Left renal cortex interstitium (tissue), 4 donors: ENCODE measurements at places on chromosomes 2 and 18. TPM values are rescaled to one million over a fixed set of nuclear protein-coding genes. Genes with fewer than 3 reads are reported as not detected.

The ABCB11 gene
- 0.27 TPM for polyA plus RNA-seq

GRCh38 chr2:21924640-21925285 lies 801.0 kb downstream of the TDRD15 start:
- DNase-seq = no peak

The CAPG gene
- polyA plus RNA-seq = 144 TPM

DNA sequence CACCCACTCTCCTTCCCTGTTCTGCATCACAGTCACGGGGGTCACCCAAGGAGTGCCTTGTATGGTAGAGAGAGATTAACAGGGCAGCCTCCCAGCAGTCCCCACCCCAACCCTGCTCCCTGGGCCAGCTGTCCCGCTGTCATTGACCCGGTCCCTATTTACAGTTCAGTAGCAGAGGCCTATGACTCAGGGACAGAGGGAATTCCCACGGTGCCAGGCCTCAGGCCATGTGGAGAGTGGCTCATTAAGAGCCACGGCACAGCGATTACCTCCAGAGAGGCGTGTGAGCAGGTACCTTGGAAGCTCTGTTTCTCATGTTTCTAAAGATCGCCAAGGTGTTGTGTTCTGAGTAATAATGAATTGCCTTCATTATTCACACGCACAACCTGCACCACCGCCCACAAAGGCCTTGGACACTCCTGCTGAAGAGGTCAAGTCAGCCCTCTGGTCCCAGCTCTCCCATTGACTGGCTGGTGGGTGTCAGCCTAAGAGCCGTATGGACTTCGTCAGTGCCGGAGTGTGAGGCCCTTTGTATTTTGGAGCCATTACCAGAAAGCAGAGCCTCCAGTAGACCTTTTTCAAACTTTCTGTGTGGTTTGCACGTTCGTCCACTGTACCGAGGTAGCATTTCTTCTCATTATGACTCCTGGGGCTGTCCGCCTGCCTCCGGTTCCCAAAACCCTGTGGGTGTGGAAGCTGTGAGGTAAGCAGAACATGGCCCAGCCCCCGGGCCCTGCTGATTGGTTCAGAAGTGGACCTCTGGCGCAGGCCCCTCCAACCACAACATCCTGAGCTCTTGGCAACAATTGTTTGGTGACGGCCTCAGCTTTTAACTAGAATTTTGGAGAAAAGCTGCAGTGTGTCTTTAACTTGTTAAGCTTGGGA lies 47.0 kb downstream of the SERTAD2 start:
- no peak for DNase-seq

DNA sequence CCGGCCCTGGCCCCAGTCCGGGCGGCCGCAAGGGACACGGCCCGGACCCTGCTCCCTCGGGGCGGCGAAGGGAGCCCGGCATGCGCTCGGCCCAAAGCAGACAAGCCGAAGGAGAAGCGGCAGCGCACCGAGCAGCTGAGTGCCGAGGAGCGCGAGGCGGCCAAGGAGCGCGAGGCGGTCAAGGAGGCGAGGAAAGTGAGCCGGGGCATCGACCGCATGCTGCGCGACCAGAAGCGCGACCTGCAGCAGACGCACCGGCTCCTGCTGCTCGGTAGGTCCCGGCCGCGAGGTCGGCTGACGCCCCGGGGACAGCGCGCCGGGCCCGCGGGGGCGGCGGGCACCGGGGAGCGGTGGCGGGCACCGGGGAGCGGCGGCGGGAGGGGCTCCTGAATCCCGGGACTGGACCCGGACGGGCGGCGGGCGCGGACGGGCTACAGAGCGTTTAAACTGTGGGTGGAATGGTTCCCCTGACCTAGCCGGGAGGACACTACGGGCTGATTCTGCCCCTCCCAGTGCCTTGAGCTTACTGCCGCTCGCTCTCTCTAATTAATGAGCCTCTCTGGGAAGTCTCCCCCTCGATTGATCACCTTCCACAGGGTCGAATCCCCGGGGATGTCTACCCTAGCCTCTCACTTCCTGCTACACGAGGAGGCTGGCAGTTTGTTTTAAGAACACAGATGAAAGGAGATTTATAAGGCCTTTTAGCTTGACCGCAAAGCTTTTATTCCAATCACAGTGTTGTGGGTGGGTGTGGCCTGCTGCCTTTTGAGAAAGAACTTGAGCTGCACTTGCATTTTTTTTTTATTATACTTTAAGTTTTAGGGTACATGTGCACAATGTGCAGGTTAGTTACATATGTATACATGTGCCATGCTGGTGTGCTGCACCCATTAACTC lies 853 bp downstream of the GNAL start:
- no peak for DNase-seq

The AQP12A gene
- 0.57 TPM for polyA plus RNA-seq

The NEU2 gene
- not detected for polyA plus RNA-seq

The RNMT gene
- polyA plus RNA-seq = 52.5 TPM

The DSG4 gene
- polyA plus RNA-seq = not detected

GRCh38 chr2:72984172-72984671 lies 66.9 kb downstream of the EMX1 start:
- peak; percentile 17 for DNase-seq

DNA sequence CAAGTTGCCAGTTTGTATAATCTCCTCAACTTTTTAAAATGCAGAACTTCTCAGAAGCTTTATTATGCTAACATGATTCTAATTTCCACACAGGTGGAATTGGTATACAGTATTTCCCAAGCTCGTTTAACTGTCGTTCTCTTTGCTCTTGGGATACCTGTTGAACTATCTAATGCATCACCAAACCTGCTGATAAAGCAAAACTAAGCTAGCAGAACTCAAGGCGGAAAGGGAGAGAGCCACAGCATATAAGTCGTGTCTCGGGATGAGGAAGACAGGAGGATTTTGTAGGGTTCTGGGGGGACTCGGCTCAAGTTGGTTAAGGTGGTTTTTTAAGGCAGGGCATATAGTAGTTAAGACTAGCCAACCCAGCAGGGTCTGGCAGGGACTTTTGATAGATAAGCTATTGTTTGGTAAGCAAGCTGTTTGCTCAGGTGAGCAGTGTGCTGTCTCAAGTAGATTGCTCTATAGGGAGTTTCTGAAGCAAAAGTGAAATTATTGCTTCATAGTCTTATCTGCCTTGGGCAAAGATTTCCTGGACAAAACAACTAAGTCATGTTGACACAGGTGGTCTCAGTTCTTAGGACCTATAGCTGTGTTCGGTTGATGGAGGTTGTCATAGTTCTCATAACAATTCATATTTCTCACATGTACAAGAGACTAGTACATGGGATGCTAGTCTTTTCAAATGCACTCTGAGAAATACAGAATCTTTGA lies 28.2 kb upstream of the CHRNA1 start:
- no peak for DNase-seq

DNA sequence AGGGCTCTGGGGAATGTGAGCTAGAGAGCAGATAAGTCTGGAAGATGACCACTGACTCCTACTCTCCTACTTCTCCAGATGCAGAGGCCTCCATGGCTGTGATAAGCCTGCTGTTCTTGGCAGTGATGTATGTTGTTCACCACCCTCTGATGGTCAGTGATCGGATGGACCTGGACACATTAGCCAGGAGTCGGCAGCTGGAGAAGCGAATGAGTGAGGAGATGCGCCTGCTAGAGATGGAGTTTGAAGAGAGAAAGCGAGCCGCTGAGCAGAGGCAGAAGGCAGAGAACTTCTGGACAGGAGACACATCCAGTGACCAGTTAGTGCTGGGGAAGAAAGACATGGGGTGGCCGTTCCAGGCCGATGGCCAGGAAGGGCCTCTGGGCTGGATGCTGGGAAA lies 1.4 kb downstream of the ITPRIPL1 start:
- DNase-seq = no peak

The SH3BP4 gene
- 41.7 TPM for polyA plus RNA-seq

The ST8SIA5 gene
- polyA plus RNA-seq = 1.3 TPM

- no peak for DNase-seq
These were observed 154.0 kb downstream of the PMAIP1 start for GRCh38 chr18:60053747-60054304.

DNA sequence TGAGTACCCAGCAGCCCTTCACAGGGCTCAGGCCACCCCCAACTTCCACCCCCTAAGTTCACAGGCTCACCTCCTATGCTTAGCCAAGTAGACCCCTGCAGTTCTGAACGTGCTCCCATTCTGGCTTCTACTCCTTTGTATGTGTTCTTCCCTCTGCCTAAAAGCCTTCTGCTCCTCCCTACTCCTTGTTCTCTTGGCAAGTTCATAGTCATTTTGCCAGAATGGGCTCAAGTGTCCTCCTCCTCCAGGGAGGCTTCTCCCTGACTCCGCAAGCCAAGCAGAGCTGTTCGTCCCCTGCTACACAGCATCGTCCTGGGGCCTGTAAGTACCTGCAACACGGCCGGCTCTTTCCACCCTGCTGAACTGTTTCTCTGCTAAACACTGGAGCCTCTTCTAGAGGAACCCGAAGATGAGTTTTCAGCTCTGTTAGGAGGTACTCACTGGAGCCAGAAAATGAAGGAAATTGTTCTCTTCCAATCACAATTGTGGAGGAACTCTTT lies 14.6 kb upstream of the CETN1 start:
- no peak for DNase-seq

DNA sequence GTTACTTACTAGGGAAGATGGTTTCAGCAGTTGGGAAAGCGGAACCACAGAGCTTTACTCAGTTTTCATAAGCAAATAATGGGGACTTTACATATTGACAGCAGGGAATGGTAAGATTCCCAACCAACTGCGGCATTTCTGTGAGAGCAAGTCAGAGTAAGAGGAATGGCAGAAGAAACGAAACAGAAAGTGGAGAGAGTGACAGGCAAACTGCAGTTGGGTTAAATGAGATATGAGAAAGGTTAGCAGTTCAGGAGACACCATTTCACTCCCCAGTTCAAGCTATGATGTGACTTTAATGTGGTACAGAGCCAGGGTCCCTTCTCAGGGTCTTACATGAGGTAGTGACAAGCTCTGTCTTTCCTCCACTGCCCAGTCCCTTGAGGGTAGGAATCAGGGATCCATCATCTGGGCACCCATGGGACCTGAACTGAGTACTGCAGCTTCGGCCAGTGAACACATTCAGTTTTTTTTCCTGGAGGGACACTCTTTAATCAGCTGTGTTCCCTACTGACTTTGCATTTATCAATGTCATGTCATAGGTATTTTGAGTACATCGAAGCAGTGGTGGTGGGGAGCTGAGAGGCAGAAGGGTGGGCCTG lies 33.0 kb upstream of the GREB1 start:
- DNase-seq = no peak

GRCh38 chr2:181677912-181678586 lies 2.3 kb downstream of the NEUROD1 start:
- peak; percentile 83 for DNase-seq

The AQP4 gene
- polyA plus RNA-seq = 0.64 TPM

The OLA1 gene
- 151 TPM for polyA plus RNA-seq

DNA sequence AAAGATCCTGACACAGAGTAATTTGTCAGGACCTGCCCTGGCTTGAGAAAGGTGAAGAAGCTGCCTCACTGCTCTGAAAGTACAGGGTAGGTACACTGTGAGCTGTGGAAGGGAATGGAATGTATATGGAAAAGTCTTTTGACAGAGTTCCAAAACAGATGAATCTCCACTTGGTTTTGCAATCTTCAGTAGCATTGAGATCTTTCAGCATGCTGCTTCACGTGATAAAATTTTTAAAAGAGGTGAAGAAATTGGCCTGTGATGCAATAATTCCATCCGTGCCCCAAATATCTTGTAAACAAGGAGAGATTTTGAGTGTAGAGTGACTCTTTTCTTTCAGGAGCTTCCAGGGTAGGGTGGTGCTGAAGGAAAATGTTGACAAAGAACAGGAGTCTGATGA lies 123.1 kb downstream of the OSR1 start:
- no peak for DNase-seq

The SPDYA gene
- polyA plus RNA-seq = 0.56 TPM

GRCh38 chr2:141856215-141856919 lies 274.4 kb downstream of the LRP1B start:
- DNase-seq = no peak
